ENCODE measurements at places on chromosomes 16 and 17. TPM values are rescaled to one million over a fixed set of nuclear protein-coding genes. Genes with fewer than 3 reads are reported as not detected.

HES7 gene
- not detected for polyA plus RNA-seq

TMEM92 gene
- polyA plus RNA-seq, result 0.66 TPM

CPHXL2 gene
- 0.15 TPM for polyA plus RNA-seq

ZNF597 gene
- polyA plus RNA-seq, result 4.2 TPM

SP2 gene
- polyA plus RNA-seq, result 20.8 TPM

ASPA gene
- 10.5 TPM for polyA plus RNA-seq

KRTAP4-1 gene
- not detected for polyA plus RNA-seq

MYO1D gene
- 28.8 TPM for polyA plus RNA-seq

PDE6G gene
- 6.2 TPM for polyA plus RNA-seq

TUBB3 gene
- polyA plus RNA-seq, result 12.6 TPM

DNA sequence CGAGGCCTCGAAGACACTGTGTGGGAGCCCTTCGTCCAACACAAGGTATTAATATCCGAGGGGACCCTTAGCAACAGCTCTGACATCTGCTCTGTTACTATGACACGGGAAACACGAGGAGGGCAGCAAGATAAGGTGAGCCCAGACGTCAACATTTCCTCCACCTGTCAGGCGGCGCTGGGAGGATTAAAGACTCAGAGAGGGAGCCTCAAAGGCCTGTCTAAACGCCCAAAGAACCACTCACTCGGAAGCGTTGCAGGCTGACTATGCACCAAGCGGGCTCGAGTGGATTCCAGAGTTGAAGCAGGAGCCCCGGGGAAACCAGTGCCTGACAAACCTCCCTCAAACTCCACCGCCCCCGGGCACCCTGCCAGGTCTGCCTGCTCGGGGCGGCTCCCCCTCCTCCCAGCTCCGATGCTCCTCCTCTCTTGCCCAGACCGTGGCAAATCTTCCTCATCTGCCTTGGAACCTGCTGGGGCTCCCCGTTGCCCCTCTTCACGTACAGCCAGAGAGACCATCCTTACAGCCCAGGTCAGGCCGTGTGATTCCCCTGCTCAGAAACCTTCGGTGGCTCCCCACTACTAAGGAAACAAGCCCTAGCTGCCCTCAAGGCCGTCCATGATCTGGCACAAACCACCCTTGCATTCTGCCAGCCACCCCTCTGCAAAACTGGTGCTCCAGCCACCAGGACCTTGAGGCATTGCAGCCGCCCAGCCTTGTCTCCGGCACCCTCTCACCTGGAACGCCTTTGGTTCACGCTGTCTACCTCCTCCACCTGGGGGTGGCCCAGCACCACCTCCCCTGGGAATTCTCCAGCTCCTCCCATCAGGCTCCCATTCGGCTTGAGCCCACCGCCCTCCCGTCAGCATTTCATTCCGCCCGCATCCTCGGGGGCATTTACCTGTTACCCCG lies 16.2 kb downstream of the RPH3AL start:
- no peak for DNase-seq

DNA sequence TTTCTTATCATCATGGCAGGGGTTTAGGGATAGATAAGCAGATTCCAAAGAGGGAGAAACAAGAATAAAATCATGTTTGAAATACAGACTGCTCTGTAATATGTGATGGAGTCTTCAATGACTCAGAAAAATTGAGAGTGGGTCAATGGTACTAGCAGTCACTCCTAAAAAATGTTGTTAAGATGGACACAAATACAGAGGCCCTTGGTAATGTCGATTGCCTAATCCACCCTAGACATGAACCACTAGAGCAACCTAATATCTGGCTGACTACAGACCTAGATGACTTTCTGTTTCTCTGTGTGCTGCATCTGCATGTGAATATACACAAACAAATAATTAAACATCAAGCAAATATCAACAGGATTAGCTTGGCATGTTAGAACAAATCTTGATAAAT lies 135.8 kb downstream of the CDH8 start:
- DNase-seq, result no peak

GRCh38 chr16:46790599-46791270 lies 40.2 kb downstream of the C16orf87 start:
- no peak for DNase-seq

DNA sequence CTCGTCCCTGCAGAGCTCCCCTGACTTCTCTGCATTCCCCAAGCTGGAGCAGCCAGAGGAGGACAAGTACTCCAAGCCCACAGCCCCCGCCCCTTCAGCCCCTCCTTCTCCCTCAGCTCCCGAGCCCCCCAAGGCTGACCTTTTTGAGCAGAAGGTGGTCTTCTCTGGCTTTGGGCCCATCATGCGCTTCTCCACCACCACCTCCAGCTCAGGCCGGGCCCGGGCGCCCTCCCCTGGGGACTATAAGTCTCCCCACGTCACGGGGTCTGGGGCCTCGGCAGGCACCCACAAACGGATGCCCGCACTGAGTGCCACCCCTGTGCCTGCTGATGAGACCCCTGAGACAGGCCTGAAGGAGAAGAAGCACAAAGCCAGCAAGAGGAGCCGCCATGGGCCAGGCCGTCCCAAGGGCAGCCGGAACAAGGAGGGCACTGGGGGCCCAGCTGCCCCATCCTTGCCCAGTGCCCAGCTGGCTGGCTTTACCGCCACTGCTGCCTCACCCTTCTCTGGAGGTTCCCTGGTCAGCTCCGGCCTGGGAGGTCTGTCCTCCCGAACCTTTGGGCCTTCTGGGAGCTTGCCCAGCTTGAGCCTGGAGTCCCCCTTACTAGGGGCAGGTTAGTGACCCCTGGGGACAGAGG lies 11.4 kb downstream of the MLLT6 start:
- DNase-seq, result no peak

- no peak for DNase-seq
These were observed 146.8 kb upstream of the GSE1 start for GRCh38 chr16:85466304-85466700.

DNA sequence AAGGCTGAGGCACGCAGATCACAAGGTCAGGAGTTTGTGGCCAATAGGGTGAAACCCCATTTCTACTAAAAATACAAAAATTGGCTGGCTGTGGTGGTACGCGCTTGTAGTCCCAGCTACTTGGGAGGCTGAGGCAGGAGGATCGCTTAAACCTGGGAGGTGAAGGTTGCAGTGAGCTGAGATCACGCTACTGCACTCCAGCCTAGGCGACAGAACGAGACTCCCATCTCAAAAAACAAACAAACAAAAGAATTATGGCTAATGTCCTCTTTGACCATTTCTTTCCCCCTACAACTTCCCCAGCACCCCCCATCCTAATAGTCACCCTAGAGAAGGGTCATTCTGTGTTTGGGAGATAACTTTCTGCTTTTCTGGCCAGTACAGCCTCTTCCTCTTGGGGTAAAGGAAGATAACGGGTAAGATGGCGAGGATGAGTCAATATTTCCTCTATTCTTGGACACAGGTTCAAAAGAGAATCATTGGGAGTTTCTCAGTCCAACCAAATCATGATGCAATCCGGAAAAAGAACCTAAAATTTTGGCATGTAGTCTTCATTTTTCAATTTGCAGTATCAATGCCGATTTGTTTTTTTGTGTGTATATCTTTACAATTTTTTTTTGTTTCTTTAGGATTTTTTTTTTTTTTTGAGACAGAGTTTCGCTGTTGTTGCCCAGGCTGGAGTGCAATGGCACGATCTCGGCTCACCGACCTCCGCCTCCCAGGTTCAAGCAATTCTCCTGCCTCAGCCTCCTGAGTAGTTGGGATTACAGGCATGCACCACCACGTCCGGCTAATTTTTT lies 107.6 kb upstream of the MED13 start:
- no peak for DNase-seq

- DNase-seq, result no peak
These were observed 37.9 kb upstream of the PIK3R6 start for GRCh38 chr17:8905331-8905730.

GRCh38 chr17:11486868-11487310 lies 111.4 kb upstream of the DNAH9 start:
- no peak for DNase-seq

DNA sequence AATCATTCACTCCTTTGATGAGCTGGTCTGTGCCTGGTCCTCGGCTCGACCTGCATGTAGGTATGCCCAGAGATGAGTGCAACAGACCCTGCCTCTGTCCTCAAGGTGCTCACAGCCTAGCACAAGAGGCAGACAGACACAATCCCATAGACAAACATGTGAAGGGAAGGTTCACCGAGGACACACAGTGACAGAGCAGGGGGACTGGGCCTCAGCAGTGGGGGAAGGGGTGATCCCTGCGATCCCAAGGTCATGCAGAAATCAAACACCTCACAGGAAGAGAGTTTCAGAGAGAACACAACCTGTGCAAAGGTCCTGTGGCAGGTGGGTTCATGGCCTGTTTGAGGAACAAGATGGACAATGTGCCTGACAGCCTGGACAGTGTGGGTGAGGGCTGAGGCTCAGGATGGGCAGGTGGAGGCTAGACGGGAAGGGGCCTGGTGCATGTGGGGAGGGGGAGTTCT lies 4.2 kb upstream of the VASN start:
- no peak for DNase-seq

DNA sequence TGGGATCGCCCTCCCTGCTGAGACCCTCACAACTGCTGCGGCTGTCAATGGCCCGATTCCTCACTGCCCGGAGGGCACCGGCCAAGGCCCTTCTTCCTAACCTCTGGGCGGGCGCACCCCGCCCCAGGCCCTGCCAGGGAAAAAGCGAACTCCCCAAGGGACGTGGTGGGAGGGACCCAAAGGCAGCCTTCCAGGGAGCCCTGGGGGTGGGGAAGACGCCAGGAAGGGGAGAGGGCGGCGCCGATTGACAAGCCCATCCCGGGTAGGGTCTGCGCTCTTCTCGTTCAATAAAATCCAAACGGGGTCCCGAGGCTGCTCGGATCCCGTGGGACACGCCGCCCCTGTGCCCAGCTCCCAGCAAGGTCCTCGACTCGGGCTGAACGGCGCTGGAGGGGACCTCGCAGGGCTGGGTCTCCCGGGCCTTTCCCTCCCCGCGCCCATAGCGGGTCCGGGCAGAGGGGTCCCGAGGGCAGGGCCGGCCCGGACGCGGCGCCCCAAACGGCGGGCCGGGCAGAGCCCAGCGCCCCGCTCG lies 416 bp downstream of the KIFC3 start:
- no peak for DNase-seq

GRCh38 chr16:22425847-22426246 lies 51.4 kb upstream of the CDR2 start:
- no peak for DNase-seq

DNA sequence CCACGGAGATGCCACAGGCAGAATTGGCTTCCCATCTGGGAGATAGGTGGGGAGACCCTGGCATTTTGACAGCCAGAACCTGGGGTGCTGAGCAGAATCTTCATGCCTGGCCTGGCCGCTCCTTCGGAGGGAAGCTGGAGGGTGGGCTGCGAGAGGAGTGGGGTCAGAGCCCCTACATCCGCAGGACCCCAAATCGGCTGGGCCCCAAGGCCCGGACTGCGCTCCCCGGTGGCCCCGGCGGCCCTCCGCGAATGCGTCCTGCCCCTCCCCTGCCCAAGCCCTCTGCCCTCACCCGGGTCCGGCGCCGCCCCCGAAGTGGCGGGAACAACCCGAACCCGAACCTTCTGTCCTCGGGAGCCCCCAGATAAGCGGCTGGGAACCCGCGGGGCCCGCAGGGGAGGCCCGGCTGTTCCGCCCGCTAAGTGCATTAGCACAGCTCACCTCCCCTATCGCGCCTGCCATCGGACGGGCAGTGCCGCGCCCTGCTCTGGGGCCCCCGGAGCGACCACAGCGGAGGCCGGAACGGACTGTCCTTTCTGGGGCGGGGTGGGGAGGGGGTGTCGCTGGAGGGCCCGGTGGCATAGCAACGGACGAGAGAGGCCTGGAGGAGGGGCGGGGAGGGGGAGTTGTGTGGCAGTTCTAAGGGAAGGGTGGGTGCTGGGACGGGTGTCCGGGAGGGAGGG lies 850 bp upstream of the PNMT start:
- DNase-seq, result no peak

DNA sequence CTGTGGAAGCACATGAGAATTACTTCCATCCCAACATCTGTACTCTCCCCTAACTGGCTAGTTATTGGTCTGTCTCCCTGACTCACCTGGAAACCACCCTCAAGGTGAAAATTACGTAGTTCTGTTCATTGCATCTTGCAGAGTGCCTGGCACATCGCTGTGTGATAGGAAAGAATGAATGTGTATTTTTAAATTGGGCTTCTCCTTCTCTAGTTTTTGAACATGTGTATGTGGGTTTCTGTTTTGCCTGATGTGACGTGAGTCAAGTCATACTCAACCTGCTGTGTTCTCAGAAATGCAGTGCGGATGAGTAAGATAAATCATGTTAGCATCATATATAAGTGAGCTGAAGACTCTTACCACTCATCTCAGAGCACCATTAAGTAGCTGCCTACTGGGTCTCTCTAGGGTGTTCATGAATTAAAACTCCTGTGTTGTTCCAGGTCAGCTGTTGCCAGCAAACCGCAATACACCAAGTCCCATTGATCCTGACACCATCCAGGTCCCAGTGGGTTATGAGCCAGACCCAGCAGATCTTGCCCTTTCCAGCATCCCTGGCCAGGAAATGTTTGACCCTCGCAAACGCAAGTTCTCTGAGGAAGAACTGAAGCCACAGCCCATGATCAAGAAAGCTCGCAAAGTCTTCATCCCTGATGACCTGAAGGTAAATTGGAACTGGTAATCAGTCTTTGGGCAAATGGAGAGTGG lies 50.2 kb downstream of the HLF start:
- DNase-seq, result no peak

DNA sequence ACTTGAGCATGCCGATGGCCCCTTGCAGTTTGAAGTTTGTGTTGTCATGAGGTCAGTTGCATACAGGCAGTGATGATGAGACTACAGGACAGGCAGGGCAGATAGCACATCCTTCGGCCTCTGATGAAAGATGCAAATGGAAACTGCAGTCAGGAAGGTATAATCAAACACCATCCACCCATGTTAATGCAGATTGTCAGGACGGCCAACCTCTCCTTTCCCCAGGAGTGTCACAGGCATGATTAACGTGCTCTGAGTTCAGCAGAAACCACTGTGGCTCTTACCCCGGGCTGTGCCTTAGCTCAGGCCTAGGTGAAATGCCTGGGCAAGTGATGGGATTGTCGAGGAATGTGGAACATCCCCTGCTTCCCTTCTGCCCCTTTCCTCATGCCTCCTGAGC lies 893.5 kb upstream of the RBFOX1 start:
- DNase-seq, result no peak

GRCh38 chr16:3444032-3444388 lies 530 bp downstream of the NAA60 start:
- no peak for DNase-seq

Measured in left renal pelvis (tissue), 4 donors.